CD4-positive, alpha-beta memory T cell (primary cell): ENCODE measurements at places on chromosomes 6 and 20. TPM values are rescaled to one million over a fixed set of nuclear protein-coding genes. Genes with fewer than 3 reads are reported as not detected.

Gene NRSN1
- total RNA-seq, result not detected

- H3K4me1 ChIP-seq, result no peaks in the 10 kb centered on the region
- H3K27ac ChIP-seq, result no peak overlapping the region
- no peak overlapping the region for H3K4me3 ChIP-seq
- DNase-seq, result peak; percentile 41
- no peaks in the 10 kb centered on the region for H3K27me3 ChIP-seq
- no peaks in the 10 kb centered on the region for H3K36me3 ChIP-seq
These were observed 168.9 kb upstream of the UST start for GRCh38 chr6:148577687-148578488.

GRCh38 chr6:21588481-21589351 lies 4.8 kb upstream of the SOX4 start:
- peak; percentile 45 for DNase-seq
- no peak overlapping the region for H3K27ac ChIP-seq
- peaks cover 29% of the 10 kb centered on the region for H3K4me1 ChIP-seq
- H3K4me3 ChIP-seq, result peak overlapping the region; percentile 76

DNA sequence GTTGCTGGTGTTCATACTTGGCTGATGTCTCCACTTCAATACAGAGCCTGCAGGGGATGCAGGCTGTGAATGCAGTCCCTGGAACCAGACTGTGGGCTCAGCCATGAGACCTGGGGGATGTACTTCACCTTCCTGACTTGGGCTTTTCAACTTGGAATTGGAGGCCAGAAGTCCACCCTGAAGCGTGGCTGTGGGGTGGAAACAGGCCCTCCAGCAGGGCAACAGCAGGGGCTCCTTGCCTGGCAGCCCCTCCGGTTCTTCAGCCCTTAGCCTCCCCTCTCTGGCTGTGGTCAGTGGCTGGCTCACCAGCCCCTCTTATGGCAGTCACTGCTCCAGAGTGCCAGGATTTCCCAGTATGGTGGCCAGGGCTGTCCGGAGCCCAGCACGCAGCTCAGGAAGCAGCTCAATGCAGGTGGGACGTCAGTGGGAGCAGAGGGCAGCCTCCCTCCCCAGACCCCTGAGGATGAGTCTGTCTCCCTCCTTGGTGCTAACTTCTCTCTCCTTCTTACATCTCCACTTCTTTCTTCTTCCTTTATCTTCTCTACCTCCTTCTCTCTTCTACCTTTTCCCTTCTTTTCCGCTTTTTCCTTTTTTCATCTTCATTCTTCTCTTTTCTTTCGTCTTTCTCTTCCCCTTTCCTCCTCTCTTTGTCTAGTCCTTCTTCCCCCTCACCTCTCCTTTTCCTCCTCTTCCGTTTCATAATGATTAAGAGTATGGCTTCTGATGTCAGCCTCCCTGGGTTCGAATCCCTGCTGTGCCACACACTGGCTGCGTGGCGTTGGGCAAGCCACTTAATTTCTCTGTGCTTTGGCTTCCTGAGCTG lies 45.3 kb downstream of the SLC52A3 start:
- no peak for DNase-seq
- H3K4me1 ChIP-seq, result no peaks in the 10 kb centered on the region
- no peak overlapping the region for H3K27ac ChIP-seq
- H3K36me3 ChIP-seq, result no peaks in the 10 kb centered on the region
- H3K4me3 ChIP-seq, result no peak overlapping the region

GRCh38 chr20:56855708-56856107 lies 226.6 kb downstream of the TFAP2C start:
- no peaks in the 10 kb centered on the region for H3K27me3 ChIP-seq
- no peak overlapping the region for H3K4me3 ChIP-seq
- H3K36me3 ChIP-seq, result no peaks in the 10 kb centered on the region
- H3K4me1 ChIP-seq, result no peaks in the 10 kb centered on the region
- H3K27ac ChIP-seq, result no peak overlapping the region
- DNase-seq, result no peak

DNA sequence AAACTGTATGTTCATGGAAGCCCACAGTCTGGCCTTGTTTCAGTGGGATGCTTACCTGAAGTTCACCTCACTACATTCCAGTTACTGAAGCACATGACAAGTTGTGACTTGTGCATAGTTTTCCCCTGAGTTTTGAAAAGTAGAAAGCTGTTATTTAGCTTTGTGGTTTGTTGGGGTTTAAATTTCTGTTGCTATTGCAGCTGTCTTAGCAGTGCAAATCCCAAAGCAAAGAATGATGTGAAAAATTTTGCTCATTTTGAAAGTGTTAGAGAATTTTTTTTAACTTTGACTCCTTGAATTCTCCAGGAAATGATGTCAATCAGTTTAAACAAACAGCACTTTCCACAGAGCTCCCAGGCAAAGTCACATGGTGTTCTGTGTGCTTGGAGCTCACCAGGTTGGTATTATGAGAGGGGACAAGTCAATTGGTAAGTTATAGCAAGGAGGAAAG lies 268.4 kb downstream of the ADGRG6 start:
- no peak overlapping the region for H3K27ac ChIP-seq
- peaks cover 42% of the 10 kb centered on the region for H3K4me1 ChIP-seq

Gene PRDM13
- total RNA-seq, result not detected
